ENCODE measurements at places on chromosomes 3 and 15.

DNA sequence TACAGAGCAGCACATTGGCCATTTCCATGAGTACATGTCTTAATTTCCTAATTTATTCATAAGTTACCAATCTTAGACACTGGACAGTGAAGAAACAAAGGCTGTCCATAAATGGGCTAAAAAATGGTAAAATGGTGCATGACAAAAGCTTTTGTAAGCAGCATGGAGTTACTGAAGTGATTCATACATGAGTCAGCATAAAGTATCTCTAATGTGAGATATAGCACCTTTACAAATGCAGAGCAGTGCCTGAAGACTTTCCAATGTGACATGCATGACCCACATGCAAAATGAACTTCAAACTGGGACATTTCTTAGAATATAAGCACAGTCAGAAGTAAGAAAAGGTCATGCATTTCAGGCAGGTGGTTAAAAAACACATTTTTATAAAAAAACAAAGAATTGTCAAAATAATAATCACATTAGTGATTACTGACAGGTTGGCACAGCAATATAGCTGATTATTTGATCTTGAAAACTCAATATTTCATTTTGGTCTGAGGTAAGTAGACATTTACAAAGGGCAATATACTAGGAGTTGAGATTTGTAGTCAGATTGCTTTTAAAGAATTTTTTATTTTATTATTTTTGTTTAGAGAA lies 299.3 kb downstream of the PLCL2 start:
- no peak for DNase-seq

GRCh38 chr15:79540551-79540950 lies 108.4 kb downstream of the MINAR1 start:
- DNase-seq, result no peak

DNA sequence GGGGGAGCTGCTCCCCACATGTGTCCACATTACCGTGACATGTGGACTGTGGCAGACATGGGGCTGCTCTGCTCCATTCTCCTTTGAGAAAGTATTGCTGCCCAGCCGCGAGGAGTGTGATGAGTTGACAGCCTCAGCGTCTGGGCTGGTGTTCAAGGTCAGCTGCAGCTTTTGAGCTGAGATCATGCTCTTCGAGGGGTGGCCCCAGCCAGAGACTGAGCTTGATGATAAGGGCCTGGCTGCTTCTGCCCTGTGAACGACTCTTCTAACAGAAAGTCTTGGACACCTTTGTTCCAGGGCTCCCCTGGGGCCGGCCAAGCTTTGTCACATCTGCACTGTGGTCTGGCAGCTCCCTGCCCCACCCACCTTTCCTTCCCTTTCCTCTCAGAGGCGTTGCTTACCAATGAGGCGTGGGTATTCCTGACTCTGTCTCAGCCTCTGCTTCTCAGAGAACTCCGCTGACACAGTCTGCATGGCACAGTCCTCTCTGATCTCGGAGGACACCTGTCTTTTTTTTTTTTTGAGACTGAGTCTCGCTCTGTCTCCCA lies 86.6 kb downstream of the CHRD start:
- no peak for DNase-seq

- peak; percentile 80 for DNase-seq
Observed at GRCh38 chr15:50685976-50686468, 575 bp downstream of the TRPM7 start.

GRCh38 chr3:127073941-127074820 lies 91.3 kb downstream of the PLXNA1 start:
- DNase-seq, result no peak

DNA sequence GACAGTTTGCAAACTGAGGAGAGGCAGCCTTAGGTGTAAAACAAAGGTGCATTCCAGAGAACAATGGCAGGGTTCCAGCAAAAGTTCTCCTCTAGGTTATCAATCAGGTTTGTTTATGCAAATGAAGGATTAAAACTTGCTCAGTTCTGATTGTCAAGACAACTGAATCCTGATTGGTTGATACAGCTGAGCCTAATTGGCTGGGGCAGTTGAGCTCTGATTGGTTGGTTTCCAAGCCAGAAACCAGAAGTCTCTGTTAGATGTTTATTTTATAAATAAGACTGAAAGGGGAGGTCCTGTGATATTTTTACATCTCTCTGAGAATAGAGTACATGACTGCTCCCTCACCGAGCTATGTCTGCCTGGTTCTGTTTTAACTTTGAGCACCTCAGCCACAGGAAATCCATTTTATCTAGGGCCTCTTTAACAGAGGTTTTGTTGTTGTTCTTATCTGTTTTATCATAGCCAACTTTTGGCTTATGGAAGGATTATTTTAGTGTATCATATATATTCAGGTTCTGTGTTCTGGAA lies 37.8 kb downstream of the PPM1L start:
- no peak for DNase-seq

- DNase-seq, result no peak
Observed at GRCh38 chr15:67571648-67572415, 29.3 kb downstream of the MAP2K5 start.

- DNase-seq, result no peak
Observed at GRCh38 chr15:73832657-73833056, 40.7 kb upstream of the TBC1D21 start.

- no peak for DNase-seq
Observed at GRCh38 chr15:57324944-57325679, 51.2 kb upstream of the CGNL1 start.

- no peak for DNase-seq
Observed at GRCh38 chr15:98416222-98416855, 232.0 kb upstream of the IGF1R start.

GRCh38 chr3:13105181-13105895 lies 32.1 kb upstream of the IQSEC1 start:
- DNase-seq, result no peak

- DNase-seq, result no peak
Observed at GRCh38 chr15:39937696-39938095, 3.8 kb downstream of the EIF2AK4 start.

DNA sequence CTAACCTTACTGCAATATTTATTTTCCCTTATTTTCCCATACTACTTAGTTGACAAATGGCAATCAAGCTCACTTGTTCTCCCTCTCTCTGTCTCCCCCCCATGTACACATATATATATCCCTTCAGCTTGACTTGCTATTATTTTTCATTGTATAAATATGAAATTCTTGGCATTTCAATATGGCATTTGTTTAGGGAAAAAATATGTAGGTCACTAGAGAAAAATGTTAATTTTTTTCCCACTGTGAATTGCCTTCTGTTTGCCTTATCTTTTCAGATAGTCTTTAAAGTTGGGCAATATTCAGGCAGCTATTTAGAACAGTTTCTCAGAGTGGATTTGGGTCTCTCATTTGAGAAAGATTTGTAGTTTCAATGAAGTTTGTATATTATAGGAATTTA lies 62.8 kb upstream of the UTS2B start:
- DNase-seq, result no peak

DNA sequence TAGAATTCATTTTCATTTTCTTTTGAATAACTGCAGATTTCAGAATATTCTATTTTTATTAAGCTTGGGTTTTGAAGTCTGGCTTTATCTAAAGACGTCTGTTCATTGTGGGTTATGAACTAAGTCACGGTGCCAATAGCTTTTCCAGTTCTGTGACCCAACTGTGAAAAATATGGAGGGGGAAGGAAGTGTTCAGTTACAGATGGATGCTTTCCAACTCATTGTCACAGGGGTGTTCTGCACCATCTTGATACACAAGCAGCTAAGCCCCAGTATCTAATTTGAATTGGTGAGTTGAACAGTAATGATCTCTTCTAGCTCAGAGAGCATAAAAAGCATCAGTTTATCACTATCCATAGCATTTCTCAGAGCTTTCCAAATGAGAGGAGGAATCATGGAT lies 710.6 kb downstream of the EDEM1 start:
- DNase-seq, result no peak

DNA sequence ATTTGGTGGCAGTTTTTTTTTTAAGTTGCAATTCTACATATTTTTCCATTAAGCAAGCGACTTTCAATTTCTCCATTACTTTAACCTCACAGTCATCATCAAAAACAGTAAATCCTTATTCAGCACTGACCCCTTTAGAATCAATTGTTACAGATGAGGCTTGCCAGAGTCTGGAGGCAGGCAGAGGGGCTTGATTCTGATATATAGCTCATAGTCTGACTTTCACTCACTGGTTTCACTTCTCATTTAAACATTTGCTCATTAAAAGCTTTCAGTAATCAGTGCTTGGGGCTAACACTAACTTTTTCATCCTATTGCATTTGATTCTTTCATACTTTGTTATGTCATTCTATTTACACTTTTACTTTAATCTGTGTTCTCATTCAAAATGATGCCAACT lies 88.4 kb downstream of the PYDC2 start:
- DNase-seq, result no peak

- no peak for DNase-seq
Observed at GRCh38 chr3:127651516-127652172, 21.1 kb upstream of the ABTB1 start.

GRCh38 chr3:26108846-26109489 lies 319.1 kb downstream of the OXSM start:
- DNase-seq, result no peak

- peak; percentile 42 for DNase-seq
Observed at GRCh38 chr15:59532770-59533379, 78.7 kb upstream of the GCNT3 start.

GRCh38 chr3:84987706-84988504 lies 29.1 kb downstream of the CADM2 start:
- DNase-seq, result no peak

- no peak for DNase-seq
Observed at GRCh38 chr3:21140785-21141184, 610.2 kb downstream of the ZNF385D start.

DNA sequence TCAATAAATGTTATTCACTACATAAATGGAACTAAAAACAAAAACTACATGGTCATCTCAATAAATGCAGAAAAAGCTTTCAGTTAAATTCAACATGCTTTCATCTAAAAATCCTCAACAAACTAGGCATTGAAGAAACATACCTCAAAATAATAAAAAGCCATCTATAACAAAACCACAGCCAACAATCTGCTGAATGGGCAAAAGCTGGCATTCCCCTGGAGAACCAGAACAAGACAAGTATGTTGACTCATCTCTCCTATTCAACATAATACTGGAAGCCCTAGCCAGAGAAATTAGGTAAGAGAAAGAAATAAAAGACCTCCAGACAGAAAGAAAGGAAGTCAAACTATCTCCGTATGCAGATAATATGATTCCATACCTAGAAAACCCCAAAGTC lies 759.9 kb downstream of the EPHA3 start:
- DNase-seq, result no peak

- peak; percentile 3 for DNase-seq
Observed at GRCh38 chr3:123067689-123068600, 1.1 kb downstream of the PDIA5 start.

DNA sequence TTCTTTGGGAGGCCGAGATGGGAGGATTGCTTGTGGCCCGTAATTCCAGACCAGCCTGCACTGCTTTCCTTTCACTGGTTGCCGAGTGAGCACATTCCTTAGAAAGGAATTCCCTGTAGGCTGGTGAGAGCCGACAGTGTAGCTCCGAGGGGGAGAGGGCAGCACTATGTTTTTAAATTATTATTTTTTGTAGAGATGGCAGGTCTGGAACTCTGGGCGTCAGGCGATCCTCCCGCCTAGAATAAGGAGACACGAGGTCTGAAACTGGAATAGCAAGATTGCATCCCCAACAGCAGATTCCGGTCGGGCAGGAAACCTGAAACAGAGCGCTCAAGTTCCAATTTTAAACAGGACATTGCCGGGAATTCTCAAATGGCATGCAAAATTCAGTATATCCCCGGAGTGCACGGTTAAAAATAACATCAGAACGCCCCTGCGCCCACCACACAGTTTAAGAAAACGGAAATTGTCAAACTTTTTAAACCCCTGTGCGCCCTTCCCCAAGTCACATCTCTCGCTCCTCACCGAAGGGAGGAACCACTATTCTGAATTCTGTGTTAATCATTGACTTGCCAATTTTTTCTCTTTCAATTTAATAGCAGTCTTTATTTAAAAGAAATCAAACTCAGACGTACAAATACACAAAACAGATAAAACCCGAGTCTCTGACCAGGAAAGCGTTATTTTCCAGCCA lies 643 bp upstream of the RNU5B-1 start:
- DNase-seq, result no peak

DNA sequence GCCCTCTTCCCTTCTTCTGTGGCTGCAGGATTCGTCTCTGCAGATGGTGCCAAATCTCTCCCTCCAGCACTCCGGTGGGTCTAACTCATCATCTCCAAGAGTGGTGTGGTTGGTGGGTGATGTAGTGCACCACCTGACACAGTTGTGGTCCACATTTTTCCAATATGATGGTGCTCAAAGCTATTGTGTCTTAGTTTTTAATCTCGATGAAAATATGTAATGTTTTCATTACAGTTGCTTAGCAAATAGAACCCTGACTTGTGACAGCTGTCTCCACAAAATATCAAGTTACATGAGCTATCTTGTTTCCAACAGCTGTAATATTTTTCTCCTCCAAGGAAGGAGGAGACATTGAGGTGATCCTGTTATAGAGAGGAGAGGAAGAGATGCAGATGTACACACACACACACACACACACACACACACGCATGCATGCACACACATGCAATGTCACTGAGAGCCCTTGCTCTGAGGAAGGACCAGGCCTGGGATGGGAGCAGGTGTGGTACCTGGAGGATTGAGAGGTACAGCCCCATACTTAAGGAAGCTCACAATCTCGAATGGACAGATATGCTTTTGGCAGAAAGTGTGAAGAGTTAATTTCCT lies 15.7 kb upstream of the ESYT3 start:
- no peak for DNase-seq

- DNase-seq, result no peak
Observed at GRCh38 chr3:145681181-145681580, 479.8 kb downstream of the PLOD2 start.

DNA sequence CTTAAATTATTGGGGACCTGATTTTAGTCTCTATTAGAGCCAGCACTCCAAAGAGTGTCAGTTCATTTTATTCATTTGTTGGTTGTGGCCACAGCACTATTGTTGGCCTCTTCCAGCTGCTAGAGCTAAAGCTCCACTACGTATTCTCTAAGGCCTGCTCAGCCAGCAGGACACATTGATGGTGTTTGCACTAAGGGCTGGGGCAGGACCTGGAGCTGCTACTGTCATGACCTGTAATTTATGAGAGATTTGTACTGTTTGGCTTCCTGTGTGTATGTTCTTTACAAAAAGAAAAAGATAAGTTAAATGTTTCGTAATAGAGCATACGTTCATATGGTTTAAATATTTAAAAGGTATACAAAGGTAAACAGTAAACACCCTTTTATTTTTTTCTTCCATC lies 8.1 kb downstream of the GFM1 start:
- DNase-seq, result no peak

DNA sequence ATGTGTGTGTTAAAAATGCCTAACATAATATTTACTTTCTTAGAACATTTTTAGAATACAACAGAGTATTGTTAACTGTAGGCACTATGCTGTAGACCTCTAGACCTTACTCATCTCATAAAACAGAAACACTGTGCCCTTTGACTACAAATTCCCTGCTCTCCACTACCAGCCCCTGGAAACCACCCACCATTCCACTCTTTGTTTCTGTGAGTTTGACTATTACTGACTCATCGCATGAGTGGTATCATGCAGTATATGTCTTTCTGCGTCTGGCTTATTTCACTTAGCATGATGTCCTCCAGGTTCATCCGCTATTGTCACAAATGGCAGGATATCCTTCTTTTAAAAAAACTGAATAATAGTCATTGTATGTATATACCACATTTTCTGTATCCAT lies 216.7 kb upstream of the CFAP20DC start:
- no peak for DNase-seq

GRCh38 chr3:126523745-126524428 lies at the start of gene CHST13:
TSS of gene CHST13 (plus strand) at chr3:126524155. CDS start at chr3:126524333, 178 bp downstream.
- no peak for DNase-seq

- DNase-seq, result no peak
Observed at GRCh38 chr3:58202917-58203360, 7.8 kb downstream of the DNASE1L3 start.

GRCh38 chr3:174495311-174495710 lies 363.8 kb upstream of the NAALADL2 start:
- DNase-seq, result no peak

GRCh38 chr3:48678056-48678455 lies 7.7 kb downstream of the NCKIPSD start:
- no peak for DNase-seq

Data from CD4-positive, alpha-beta T cell treated with Interleukin-10 for 1 hour (primary cell).